ENCODE measurements at places on chromosomes 5 and 9.

DNA sequence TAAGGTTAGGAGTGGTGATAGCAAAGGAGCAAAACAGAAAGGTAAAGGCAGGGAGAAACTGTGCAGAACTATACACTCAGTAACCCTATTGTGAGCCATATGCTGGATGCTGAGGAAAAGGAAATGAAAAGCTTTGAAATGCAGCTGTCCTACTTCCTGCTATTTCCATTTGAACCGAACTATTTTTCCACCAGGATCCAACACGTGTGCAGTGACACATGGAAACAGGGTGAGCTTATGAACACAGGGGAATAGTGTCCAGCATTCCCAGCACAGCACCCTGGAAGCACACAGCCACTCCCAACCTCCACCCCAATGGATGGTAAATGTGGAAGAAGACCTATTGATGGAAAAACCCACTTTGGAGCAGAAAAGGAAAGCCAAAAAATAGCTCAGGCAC, 69.0 kb upstream of the SLC12A2 start:
- DNase-seq: no peak

- DNase-seq: no peak
These were observed at the start of gene OR2V1 for GRCh38 chr5:181130832-181131496. TSS of gene OR2V1 (minus strand) at chr5:181131169. CDS start at chr5:181125304, 5,865 bp downstream.

DNA sequence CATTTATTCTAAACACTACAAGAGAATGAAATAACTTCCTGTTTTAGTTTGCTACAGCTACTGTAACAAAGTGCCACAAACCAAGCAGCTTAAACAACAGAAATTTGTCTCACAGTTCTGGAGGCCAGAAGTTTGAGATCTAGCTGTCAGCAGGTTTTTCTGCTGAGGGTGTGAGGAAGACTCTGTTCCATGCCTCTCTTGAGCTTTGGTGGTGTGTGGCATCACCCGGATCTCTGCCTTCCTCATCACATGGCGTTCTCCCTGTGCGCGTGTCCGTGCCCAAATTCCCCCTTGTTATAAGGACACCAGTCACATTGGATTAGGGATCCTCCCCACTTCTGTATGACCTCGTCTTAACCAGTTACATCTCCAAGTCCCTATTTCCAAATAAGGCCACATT, 97.7 kb downstream of the CFAP95 start:
- DNase-seq: no peak

DNA sequence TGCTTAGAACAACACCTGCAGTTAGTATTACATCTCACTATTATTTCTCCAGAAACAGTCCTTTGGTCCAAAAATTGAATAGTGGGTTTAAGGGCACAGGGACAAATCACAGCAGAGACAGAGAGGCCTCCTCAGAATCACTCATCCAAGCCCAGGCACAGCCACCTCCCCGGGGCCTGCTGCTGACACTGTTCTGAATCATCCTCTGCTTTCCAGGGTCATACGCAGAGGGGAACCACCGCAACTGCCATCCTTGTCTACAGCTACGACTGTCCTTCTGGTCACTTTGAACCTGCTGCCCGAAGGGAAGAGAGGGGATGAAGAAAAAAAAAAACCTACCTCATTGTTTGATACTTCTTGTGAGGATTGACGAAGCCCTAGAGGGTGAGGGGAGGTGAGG, 35.3 kb upstream of the MAN2A1 start:
- no peak for DNase-seq

- no peak for DNase-seq
These were observed 46.7 kb upstream of the RIOK2 start for GRCh38 chr5:97229688-97230285.
